ENCODE measurements at places on chromosomes 16 and 17. TPM values are rescaled to one million over a fixed set of nuclear protein-coding genes. Genes with fewer than 3 reads are reported as not detected.
A peak's percentile ranks its signal among the peaks of the same experiment; 100 is the strongest.

The ST6GALNAC1 gene
- not detected for total RNA-seq

DNA sequence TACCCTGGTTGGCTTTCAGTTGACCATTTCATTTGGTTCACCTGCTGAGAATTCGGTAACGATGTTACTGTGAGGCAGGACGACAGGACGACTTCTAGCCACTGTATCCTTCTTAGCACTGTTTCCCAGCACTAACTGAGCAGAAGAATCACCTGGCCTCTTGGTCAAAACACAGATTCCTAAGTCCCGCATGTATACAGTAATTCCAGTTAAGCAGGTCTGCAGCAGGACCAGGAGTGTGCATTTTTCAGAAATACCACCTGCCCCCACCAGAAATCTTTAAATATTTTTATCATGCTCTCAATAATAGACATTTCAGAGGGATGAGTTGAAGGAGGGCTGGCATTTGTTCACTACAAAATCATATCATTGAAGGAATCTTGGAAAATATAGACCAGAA lies 22.6 kb downstream of the RSL1D1 start:
- DNase-seq, result no peak

GRCh38 chr17:7352910-7353635 lies 1.1 kb downstream of the KCTD11 start:
- DNase-seq, result no peak

The ACSM5 gene
- total RNA-seq, result not detected

The FLCN gene
- total RNA-seq, result 11.3 TPM

- DNase-seq, result peak; percentile 44
These were observed 2.8 kb downstream of the GRB7 start for GRCh38 chr17:39740357-39741111.

The MYH2 gene
- total RNA-seq, result not detected

The USP43 gene
- under 0.01 TPM for total RNA-seq

The ASPHD1 gene
- 2.6 TPM for total RNA-seq

DNA sequence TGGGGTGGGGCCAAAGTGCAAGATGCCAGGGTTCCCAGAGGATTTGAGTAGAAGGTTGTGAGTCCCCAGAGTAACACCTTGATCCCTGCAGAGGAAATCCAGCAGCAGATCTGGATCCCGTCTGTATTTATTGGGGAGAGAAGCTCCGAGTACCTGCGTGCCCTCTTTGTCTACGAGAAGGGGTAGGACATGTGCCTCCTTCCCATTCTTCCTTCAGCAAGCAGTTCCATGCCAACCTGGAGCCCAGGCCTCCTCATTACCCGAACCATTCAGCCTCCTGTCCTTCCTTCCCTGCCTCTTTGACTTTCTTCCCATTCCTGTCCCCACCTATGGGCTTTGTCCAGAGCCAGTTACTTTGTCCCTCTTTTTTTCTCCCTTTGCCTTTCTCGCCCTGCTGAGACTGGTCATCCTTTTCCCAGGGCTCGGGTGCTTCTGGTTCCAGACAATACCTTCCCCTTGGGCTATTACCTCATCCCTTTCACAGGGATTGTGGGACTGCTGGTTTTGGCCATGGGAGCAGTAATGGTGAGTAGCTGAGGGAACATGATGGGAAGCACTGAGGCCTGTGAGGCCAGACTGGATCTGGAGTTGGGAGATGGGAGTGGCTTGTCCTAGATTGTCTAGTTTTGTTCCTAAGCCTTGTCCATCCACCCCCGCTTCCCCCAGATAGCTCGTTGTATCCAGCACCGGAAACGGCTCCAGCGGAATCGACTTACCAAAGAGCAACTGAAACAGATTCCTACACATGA lies 2.9 kb downstream of the RNF167 start:
- DNase-seq, result no peak

- DNase-seq, result no peak
These were observed 333.1 kb downstream of the BCAS3 start for GRCh38 chr17:61010661-61011170.

GRCh38 chr17:82960419-82961271 lies 118.8 kb upstream of the METRNL start:
- no peak for DNase-seq

GRCh38 chr16:65070831-65071432 lies 50.9 kb downstream of the CDH11 start:
- peak; percentile 96 for DNase-seq

GRCh38 chr16:85477801-85478363 lies 135.2 kb upstream of the GSE1 start:
- DNase-seq, result no peak

The LLGL2 gene
- 1.2 TPM for total RNA-seq

The HDAC5 gene
- 19.9 TPM for total RNA-seq

DNA sequence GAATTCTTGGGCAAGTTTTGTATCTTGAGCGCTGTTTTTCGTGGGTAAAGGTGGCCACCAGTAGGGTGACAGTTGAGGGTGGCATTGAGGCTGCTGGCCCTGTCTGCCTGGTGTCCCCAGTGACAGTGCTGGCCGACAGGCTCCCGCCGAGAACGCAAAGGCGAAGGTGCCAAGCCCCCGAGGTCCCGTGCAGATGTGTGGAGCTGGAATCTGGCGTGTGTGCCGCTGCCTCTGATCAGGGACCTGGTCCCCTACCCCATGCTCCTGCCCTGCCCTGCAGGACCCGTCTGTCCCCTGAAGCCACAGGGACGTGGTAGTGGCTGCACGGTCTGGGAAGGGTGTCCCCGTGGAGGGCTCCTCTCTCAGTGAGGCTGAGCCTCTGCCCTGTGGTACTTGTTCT lies 3.5 kb downstream of the UBE2I start:
- no peak for DNase-seq

The ABCA6 gene
- total RNA-seq, result not detected

DNA sequence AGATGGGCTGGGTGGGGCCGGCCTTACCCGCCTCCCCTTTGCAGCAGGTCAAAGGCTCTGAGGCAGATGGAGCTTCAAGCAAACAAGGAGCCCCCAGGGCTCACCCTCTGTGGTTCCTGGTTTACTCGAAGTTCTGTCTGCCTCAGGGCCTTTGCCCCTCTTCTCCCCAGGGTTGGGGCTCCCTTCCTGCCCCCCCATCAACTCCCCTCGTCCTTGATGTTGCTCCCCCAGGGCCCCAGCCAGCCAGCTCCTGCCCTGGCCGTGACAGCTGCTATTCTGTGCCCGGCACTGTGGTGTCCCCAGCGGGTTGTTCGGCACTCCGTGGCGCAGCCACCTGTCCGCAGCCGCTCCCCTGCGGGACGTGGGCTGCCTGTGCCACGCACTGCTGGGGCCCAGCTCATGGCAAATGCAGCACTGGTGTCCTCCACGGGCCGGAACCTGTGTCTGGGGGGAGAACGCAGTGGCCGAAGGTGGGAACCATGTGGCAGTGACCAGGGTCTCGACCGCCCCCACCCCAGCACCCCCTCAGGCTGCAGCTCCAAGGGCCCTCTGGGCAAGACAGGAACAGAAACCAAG lies 4.3 kb upstream of the METRN start:
- DNase-seq, result no peak

The FBXO39 gene
- total RNA-seq, result not detected

The TSNAXIP1 gene
- not detected for total RNA-seq

- no peak for DNase-seq
These were observed 5.8 kb downstream of the TRAF4 start for GRCh38 chr17:28749516-28750177.

The TMC7 gene
- 2.2 TPM for total RNA-seq

DNA sequence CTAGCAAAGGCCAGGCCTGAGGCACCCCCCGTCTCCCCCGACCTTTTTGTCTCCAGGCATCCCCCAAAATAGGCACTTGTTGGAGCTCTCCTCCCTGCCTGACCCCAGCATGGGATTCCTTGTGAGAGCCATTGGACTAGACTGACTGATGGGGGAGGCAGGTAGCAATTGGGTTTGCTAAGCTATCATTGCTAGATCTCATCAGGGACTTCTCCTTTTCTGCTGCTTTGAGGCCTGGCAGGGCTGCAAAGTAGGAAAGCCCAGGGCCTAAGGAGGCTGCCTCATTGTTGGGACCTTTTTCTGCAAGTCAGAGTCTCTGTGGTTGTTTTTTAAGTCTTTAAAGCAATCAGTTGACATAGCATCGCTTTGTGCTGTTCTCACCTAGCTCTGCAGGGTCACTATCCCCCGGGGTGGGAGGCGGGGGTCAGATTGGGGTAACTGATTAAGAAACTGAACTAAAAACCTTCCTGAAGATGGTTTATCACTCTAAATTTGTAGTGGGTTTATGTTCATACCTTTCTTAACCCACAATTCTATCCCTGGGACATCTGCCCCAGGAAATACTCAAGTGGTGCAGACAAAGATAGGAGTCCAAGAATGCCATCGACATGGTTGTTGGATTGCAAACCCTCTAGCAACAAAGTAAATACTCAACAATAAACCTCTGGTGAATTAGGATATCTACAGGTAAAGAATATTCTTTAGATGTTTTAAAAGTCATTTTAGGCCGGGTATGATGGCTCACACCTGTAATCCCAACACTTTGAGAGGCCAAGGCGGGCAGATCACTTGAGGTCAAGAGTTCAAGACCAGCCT lies 28.0 kb downstream of the LLGL2 start:
- no peak for DNase-seq

- DNase-seq, result peak; percentile 61
These were observed 19.6 kb upstream of the TNFRSF13B start for GRCh38 chr17:16991349-16992009.

DNA sequence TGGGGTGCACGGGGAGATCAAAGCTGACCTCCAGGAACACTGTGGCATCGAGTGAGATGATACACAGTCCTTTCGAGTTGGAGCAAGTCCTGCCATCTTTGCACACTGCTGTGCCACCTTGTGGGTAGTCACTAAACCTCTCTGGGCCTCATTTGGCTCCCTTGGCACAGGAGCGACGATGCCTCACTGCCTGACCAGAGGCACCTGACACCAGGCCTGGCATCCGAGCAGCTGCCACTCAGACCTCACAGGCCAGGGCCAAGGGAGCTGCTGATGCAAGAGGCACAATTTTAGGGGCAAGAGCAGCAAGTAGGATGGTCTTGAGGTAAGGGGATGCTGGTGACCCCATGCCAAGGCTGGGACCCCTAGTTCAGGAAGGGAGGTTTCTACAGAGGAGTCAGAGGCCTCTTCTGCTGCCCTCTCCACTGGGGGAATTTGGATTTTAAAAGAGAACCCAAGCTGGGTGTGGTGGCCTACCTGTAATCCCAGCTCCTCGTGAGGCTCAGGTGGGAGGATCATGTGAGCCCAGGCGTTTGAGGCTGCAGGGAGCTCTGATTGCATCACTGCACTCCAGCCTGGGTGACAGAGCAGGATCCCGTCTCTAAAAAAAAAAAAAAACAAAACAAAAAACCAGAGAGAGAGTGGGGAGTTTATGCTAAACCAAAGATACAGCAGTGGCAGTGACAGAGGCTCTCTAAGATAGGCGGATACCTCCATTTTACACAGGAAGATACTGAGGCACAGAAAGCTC lies 6.7 kb upstream of the ADGRG1 start:
- no peak for DNase-seq

The LITAFD gene
- total RNA-seq, result not detected

The CCL22 gene
- total RNA-seq, result not detected

The TEX14 gene
- not detected for total RNA-seq

The TAF15 gene
- total RNA-seq, result 14.0 TPM

DNA sequence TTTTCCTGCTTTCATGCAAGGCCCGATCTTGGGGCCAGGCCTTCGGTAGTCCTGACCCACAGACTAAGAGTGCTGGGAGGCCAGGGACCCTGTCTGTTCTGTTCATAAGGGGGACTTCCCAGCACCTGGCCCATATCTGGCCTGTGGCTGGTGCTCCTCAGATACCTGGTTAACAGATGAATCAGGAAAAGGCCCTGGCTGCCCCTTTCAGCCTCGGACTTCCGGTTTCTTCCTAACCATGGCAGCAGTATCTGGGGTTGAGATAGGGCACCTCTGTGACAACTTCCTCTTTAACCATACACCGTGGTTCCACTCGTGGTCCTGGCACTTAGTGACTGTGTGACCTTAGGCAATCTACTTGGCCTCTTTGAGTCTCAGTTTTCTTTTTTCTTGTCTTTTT lies 18.4 kb downstream of the PLCG2 start:
- no peak for DNase-seq

GRCh38 chr17:82408288-82408937 lies 9.7 kb upstream of the HEXD start:
- no peak for DNase-seq

GRCh38 chr16:54165174-54165911 lies 121.2 kb downstream of the IRX3 start:
- no peak for DNase-seq

DNA sequence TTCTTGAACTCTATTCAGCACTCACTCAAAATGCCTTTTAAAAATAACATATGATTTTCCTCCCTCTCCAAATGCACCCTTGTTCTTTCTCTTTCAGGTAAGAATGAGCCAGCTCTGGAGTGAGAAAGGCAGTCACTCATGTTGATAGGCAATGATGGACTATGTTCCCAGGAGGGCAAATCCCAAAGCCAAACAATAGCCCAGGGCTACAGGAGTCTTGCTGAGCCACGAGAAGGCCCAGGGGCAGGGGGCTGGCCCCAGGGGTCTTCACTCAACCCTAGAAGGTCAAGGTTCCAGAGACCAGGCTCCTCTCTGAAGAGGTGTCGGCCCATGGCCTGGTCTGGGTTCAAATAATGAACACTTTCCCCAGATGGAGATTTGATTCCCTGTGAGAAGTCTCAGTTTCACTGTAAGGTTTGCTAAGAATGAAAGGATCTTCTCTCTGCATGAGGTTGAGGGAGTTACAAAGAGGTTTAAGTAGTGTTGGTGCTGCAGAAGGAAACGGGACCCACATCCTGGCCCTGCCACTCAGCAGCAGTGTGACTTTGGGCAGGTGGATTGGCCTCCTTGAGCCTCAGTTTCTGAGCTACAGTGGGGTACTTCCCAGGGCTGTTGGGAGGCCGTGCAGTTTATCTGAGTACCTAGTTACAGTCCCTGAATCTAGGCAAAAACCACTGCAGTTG lies 49.0 kb downstream of the RTN4RL1 start:
- DNase-seq, result no peak

- DNase-seq, result no peak
These were observed 97.3 kb downstream of the ANKRD11 start for GRCh38 chr16:89392881-89393737.

DNA sequence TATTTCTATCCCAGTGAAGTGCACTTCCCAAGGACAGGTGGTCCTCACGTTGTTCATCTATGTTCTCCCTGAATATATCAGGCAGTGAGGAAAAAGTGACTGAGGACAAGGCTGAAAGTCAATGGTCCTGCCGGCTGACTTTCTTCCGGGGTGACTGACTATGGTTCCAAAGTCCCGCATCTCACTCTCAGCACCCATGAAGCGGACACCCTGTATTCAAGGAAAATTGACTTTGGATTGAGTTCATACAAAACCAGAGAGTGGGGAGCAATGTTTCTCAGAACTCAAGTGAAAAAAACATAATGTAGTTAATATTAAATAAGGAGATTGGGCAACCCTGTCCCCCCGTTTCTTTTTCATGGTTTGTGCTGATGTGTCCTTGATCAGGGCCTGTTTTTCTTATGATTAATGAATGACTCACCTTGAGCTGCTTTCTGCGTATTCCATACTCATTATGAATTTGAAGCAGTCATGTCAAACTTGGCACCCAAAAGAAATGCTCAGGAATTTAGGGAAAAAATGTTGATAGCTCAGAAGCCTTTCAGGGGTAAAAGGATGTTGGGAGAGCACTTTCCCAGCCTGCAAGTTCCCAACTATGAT lies 184.0 kb downstream of the CYLD start:
- peak; percentile 33 for DNase-seq

The BMERB1 gene
- 21.1 TPM for total RNA-seq
